ENCODE measurements at places on chromosomes 4 and X.

DNA sequence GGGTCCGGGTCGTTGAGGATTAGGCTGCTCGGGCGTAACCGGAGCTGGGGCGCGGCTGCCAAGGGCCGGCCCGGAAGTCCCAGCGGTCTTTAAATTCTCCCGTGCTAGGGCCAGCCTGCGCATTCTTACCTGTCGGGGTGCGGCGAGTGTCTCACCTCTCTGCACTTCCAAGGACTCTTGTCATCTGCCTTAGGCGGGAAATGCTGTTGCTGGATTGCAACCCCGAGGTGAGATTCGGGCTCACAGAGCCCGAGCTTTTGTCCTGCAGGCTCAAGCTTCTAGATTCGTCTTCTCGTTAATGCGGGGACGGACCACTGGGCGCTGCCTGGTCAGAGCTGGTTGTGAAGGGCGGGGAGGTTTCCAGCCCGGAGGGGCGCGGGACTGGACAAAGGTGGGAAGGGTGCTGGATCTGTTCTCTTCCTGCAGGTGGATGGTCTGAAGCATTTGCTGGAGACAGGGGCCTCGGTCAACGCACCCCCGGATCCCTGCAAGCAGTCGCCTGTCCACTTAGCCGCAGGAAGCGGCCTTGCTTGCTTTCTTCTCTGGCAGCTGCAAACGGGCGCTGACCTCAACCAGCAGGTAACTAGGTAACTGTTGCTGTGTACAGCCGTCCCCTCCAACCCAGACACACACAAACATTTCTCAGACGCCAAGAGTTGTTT is at the start of gene ANKRD37:
TSS of gene ANKRD37 (plus strand) at position 118 of the 662 bp plus-strand sequence. CDS start at position 201, 83 bp downstream.
- no peak for DNase-seq

DNA sequence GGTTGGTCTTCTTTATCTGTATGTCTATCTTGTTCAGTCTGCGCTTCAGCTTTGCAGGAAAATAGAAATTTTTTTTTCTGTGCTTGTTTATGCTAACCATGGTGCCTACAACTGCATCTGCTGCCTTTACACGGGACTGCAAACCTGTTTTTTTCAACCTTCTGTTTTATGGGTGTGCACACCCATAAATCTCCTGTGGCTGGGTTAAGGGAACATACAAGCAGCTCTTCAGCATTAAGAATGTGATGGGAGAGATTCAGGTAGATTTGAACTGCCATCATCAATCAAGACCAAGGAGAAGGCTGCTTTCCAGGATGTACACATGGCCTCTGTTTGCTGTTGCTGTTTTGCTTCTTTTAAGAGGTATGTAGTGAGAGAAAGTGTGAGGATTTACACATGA is 502.9 kb downstream of the ANKRD50 start:
- no peak for DNase-seq

DNA sequence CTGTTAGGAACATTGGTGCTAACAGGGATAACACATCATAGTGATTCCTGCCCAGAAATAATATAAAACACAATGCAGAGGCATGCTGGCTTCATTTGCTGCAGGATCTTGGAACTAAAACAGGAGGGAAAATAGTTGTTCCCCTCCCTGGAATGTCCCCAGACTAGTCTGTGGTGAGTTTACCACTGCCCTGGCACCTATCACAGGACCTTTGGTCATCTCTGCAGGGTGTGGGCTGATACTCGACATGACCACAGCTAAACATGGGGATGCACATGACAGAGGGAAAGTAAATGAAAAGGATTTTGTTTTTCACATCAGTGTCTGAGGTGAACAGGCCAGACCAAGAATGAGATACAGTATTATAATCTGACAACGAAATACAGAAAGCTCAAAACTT is 160.2 kb upstream of the DKK2 start:
- DNase-seq, result no peak

DNA sequence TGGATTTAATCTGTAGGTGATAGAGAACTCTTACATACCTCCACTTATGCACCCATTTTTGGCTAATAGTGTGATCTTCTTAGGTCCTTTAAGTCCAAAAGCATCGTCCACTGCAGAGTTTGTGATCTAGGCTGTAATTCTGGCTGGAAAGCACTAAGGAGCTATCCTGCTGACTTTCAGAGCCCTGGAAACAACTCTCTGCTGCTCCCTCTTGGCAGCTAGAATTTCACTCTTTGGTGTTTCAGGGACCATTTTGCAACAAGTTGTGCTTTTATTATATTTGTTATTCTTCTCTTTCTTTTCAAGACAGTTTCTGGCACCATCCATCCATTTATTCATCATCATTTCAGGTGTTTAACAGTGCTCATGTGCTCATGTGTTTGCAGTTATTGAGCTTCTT is 130.0 kb downstream of the RBM46 start:
- no peak for DNase-seq

DNA sequence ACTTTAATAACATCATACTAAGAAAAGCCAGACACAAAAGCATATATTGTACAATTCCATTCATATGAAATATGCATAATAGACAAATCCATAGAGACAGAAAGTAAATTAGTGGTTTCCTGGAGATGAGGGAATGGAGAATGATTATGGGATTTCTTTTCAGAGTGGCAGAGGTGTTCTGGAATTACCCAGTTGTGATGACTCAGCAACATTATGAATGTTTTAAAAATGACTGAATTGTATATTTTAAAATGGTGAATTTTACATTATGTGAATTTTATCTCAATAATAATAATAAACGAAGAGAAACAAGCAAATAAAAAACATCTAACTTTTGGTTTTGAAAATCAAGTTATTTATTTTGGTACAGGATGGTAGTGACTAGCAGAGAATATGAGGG is 11.2 kb downstream of the ZXDA start:
- no peak for DNase-seq

DNA sequence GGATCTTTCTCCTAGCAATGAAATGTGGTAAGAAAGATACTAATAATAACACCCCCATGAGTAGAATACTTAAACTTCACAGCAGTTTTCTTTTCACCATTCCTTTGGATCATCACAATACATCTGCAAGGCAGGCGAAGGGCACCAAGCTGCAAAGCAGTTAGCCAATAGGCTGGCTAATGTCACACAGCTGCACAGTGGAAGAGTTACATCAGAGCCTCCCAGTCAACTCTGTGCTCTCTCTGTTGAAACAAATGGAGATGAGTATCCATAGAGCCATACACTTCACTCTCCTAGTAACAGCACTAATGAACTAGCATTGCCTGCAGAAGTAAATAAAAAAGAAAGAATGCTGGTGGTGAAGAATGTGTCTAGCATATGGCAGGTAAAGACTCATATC is 139.0 kb downstream of the ATG4A start:
- DNase-seq, result no peak

GRCh38 chr4:74529284-74530041 is 84.5 kb downstream of the AREG start:
- no peak for DNase-seq

DNA sequence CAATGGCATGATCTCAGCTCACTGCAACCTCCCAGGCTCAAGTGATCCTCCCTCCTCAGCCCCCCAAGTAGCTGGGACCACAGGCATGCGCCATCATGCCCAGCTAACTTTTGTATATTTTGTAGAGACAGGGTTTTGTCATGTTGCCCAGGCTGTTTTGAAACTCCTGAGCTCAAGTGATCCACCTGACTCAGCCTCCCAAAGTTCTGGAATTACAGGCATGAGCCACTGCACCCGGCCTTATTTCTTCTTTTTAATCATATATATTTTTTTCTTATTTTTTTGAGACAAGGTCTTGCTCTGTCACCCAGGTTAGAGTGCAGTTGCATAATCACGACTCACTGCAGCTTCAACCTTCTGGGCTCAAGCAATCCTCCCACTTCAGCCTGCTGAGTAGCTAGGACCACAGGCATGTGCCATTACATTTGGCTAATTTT is 184.0 kb downstream of the TSPAN5 start:
- DNase-seq, result no peak

DNA sequence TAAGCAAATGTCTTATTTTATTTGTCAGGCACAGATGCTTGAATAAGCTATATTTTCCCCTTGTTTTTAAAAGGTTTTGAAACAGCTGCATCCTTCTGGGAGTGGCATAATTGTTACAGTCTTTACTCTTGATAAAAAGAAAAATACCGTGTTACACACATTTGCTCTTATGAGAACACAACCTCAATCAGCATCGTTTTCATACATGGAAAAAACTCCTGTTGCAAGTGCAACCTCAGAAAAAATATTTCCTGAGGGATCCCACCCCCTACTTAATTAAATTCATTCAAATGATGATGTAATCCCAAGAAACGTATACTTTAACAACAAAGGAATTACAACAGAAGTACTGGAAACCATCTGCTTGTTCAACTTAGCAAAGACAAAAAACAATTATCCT is 58.6 kb downstream of the SMAD1 start:
- DNase-seq, result no peak
